Sigmoid colon (tissue), 7 donors: ENCODE measurements at places on chromosomes 3 and 15.

DNA sequence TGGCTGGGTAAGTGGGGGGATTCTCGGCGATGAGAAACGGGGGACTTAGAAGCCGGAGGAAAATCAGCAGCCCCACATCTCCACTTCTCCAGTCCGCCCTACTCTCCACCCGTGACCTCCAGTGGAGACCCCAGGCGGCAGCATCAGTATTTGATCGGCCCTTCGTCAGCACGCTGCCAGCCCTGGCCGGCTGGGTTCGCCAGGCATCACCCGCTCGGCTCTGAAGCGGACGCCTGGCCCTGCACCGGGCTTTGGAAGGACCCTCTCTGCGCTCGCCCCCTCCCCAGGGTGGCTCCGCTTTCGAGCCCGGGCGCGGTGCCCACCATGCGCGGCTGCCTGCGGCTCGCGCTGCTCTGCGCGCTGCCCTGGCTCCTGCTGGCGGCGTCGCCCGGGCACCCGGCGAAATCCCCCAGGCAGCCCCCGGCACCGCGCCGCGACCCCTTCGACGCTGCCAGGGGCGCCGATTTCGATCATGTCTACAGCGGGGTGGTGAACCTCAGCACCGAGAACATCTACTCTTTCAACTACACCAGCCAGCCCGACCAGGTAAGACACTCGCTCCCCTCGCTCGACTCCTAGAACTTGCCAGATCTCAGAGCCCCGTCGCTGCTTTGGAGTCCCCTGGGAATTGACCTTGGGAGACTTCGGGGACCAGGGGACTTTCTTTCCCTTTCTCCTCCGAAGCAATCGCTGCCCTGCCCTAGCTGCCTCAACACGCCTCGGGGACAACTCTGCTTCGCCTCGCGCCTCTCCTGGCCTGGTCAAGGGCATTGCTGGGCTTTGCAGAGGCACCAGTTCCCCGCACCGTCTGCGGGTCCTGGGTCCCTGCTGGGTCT is 561 bp downstream of the SIDT1 start:
- H3K27me3 ChIP-seq, result peaks cover 50% of the 10 kb centered on the region
- no peaks in the 10 kb centered on the region for H3K4me1 ChIP-seq
- DNase-seq, result no peak
- no peaks in the 10 kb centered on the region for H3K36me3 ChIP-seq
- no peak overlapping the region for H3K27ac ChIP-seq

- H3K36me3 ChIP-seq, result no peaks in the 10 kb centered on the region
- peaks cover 9% of the 10 kb centered on the region for H3K27me3 ChIP-seq
Measured at GRCh38 chr15:94233441-94233840, 2.1 kb downstream of the MCTP2 start.

- H3K4me3 ChIP-seq, result no peak overlapping the region
- peaks cover 6% of the 10 kb centered on the region for H3K4me1 ChIP-seq
- DNase-seq, result no peak
- no peaks in the 10 kb centered on the region for H3K27me3 ChIP-seq
Measured at GRCh38 chr3:17310983-17311382, 426.2 kb downstream of the PLCL2 start.

DNA sequence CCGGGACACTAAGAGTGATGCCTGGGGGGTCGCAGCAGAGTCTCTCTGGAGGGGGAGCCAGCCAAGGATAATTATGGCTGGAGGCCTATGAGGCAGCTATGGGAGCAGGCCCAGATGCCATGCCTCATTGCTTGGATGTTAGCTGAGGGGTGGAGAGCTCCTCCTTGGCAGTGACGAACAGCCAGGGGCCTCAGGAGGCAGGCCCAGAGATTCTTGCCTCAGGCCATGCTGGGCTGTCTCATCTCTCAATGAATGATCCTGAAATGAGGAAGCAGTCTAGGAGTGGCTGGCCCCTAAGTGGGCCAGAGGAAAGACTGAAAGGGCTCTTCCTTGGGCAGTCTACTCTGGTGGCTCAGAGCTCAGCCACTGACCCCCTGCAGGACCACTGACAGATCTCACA is 21.3 kb downstream of the KIF9 start:
- no peaks in the 10 kb centered on the region for H3K36me3 ChIP-seq
- no peak overlapping the region for H3K27ac ChIP-seq
- H3K4me3 ChIP-seq, result no peak overlapping the region
- DNase-seq, result no peak
- H3K4me1 ChIP-seq, result no peaks in the 10 kb centered on the region

GRCh38 chr3:14871456-14872200 is 52.9 kb downstream of the FGD5 start:
- DNase-seq, result peak; percentile 44
- no peaks in the 10 kb centered on the region for H3K4me1 ChIP-seq
- no peaks in the 10 kb centered on the region for H3K36me3 ChIP-seq
- H3K4me3 ChIP-seq, result no peak overlapping the region
- no peaks in the 10 kb centered on the region for H3K27me3 ChIP-seq

GRCh38 chr3:122942937-122943827 is 84.4 kb downstream of the SEMA5B start:
- no peaks in the 10 kb centered on the region for H3K36me3 ChIP-seq
- H3K27ac ChIP-seq, result no peak overlapping the region
- DNase-seq, result no peak
- no peaks in the 10 kb centered on the region for H3K27me3 ChIP-seq
- no peak overlapping the region for H3K4me3 ChIP-seq
- H3K4me1 ChIP-seq, result no peaks in the 10 kb centered on the region

DNA sequence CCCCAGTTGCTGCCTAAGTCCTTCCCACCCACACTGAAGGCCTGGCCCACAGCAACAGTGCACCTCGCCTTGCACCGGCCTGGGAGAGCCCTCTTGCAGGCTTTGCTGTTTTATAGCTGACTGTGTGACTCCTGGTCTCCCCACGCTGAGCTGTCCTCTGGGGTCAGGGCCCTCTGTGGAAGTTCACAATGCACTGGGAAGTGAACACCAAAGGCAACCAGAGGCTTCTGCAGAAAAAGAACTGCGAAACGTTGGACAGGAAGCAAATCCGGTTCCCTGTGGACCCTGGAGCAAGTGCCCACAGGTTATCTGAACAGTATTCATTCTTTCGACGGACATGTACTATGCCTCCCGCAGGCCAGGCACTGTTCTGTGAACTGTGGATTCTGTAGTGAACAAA is 737 bp upstream of the EPHB1 start:
- DNase-seq, result no peak
- no peak overlapping the region for H3K27ac ChIP-seq
- H3K4me3 ChIP-seq, result no peak overlapping the region
- H3K36me3 ChIP-seq, result no peaks in the 10 kb centered on the region
- peaks cover 5% of the 10 kb centered on the region for H3K27me3 ChIP-seq

GRCh38 chr3:47225310-47225906 is 57.2 kb downstream of the KIF9 start:
- no peaks in the 10 kb centered on the region for H3K36me3 ChIP-seq
- no peaks in the 10 kb centered on the region for H3K27me3 ChIP-seq
- no peak for DNase-seq
- H3K4me3 ChIP-seq, result no peak overlapping the region

DNA sequence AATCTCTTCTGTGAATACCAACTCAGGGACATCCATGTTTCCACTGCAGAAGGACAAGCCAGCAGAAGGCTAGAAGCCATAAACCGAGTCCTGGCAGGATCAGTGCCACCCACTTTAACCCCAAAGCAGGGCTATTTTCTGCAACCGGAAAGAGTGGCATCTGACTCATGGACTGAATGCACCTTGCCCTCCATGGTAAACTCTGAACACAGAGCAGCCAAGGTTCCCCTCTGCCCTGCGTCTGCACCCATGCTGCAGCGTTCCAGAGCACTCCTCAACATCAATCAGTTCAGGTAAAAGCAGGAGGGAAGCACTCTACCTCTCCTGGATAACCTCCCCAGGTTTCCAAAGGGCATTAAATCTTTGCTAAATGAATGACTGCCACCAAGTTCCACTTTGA is 801 bp upstream of the NGRN start:
- peaks cover 43% of the 10 kb centered on the region for H3K4me1 ChIP-seq
- no peaks in the 10 kb centered on the region for H3K27me3 ChIP-seq
- H3K36me3 ChIP-seq, result peaks cover 12% of the 10 kb centered on the region
- DNase-seq, result no peak
- peak overlapping the region; percentile 74 for H3K4me3 ChIP-seq

DNA sequence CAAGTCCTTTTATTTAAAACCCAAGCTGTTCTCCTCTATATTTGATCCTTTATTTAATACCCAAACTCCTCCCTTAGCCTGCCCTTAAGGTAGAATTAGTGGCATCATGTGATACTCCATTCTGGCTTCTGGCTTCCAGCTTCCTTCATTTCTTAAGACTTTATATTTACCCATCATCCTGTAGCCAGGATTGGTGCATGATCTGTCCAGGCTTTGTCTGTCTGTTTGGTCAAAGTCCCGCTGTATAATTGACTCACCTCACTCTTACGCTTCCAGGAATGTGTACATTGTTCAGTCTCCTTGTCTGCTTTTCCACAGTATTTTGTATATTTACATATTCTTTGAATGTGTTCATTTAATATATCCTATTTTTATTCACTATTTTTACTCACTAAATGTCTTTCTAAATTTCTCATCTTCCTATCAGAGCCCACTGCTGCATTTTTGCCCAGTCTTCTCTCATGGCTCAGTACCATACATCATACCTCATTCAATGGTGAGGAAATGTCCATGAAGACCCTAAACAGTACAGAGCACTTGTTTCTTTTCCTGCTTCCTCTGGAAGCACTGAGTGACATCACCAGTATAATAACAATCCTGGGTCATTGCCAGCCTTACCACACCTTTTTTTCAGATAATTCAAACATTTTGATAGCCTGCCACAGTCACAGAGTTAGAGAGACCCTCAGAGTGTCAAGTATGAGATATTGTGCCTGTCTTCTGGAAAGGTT is 31.5 kb downstream of the TMEM108 start:
- no peaks in the 10 kb centered on the region for H3K36me3 ChIP-seq
- H3K27me3 ChIP-seq, result no peaks in the 10 kb centered on the region
- no peaks in the 10 kb centered on the region for H3K4me1 ChIP-seq
- H3K27ac ChIP-seq, result no peak overlapping the region

DNA sequence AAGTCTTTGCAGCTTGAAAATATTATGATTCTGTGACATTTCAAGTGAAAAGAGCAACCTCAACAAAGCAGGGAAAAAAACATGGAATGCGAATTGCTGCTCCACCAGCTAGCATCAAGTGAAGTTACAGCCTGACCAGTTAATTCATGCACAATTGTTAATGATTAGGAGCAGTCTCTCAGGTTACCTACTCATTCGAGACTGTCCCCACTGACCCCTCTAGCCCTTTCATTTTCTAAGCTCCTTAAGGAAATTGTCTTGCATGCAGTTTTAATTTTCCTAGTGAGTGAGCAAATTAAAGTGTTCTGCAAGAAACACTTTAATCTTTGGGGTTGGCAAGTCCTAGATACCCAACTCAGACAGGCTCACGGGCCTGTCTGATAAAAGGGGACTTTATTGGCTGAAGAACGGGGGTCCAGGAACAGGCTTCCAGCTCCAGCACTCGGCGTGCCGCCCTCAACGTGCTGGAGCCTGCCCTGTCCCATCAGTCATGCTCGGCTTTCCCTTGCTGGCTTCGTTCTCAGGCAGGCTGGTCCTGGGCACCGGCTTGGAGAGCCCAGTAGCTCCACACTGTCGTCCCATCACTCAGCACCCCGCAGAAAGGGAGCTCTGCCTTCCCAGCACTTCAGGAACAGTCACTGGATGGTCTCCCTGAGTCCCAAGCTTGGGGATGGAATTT is 18.3 kb downstream of the PODXL2 start:
- DNase-seq, result no peak
- H3K27me3 ChIP-seq, result no peaks in the 10 kb centered on the region
- no peaks in the 10 kb centered on the region for H3K36me3 ChIP-seq
- no peak overlapping the region for H3K27ac ChIP-seq

GRCh38 chr3:194380326-194380725 is 10.8 kb upstream of the LRRC15 start:
- DNase-seq, result no peak
- H3K36me3 ChIP-seq, result no peaks in the 10 kb centered on the region
- H3K27me3 ChIP-seq, result peaks cover 10% of the 10 kb centered on the region
- H3K27ac ChIP-seq, result no peak overlapping the region
- no peak overlapping the region for H3K4me3 ChIP-seq

GRCh38 chr15:85744579-85744978 is 50.1 kb downstream of the KLHL25 start:
- DNase-seq, result peak; percentile 53
- no peaks in the 10 kb centered on the region for H3K27me3 ChIP-seq
- H3K4me3 ChIP-seq, result no peak overlapping the region
- H3K4me1 ChIP-seq, result peaks cover 34% of the 10 kb centered on the region

- no peaks in the 10 kb centered on the region for H3K4me1 ChIP-seq
- peak overlapping the region; percentile 5 for H3K27ac ChIP-seq
- H3K27me3 ChIP-seq, result no peaks in the 10 kb centered on the region
- DNase-seq, result no peak
Measured at GRCh38 chr15:62625429-62626033, 417.0 kb upstream of the TPM1 start.
